ENCODE measurements at places on chromosomes 7 and 10. TPM values are rescaled to one million over a fixed set of nuclear protein-coding genes. Genes with fewer than 3 reads are reported as not detected.

The SPDYE16 gene
- total RNA-seq, result 0.25 TPM

The AOAH gene
- total RNA-seq, result 46.0 TPM

The CALCR gene
- not detected for total RNA-seq

The CYP26C1 gene
- not detected for total RNA-seq

The NUTM2A gene
- 0.50 TPM for total RNA-seq

The MBLAC1 gene
- total RNA-seq, result 2.7 TPM

The KEL gene
- total RNA-seq, result 0.57 TPM

The EPHB6 gene
- total RNA-seq, result 5.9 TPM

The CFAP43 gene
- total RNA-seq, result 0.09 TPM

The SVIL gene
- total RNA-seq, result 15.6 TPM

The LRRC27 gene
- 5.4 TPM for total RNA-seq

The PNLIPRP2 gene
- not detected for total RNA-seq

The CYP2C9 gene
- not detected for total RNA-seq

The CFAP58 gene
- 0.39 TPM for total RNA-seq

The AKR1C4 gene
- not detected for total RNA-seq

The LMTK2 gene
- total RNA-seq, result 13.0 TPM

The MYO1G gene
- 533 TPM for total RNA-seq

The KLF14 gene
- total RNA-seq, result not detected

The DNAH11 gene
- total RNA-seq, result 1.9 TPM

The ALOX5 gene
- total RNA-seq, result 2.5 TPM

The PROSER2 gene
- total RNA-seq, result 0.23 TPM

The STAG3 gene
- 21.7 TPM for total RNA-seq

The TUBAL3 gene
- not detected for total RNA-seq

The SEC61G gene
- 159 TPM for total RNA-seq

The INSYN2A gene
- not detected for total RNA-seq

The SORBS1 gene
- total RNA-seq, result 1.1 TPM

The EN2 gene
- not detected for total RNA-seq

The CALML5 gene
- not detected for total RNA-seq
